ENCODE measurements at places on chromosomes 5 and 9. TPM values are rescaled to one million over a fixed set of nuclear protein-coding genes. Genes with fewer than 3 reads are reported as not detected.

DNA sequence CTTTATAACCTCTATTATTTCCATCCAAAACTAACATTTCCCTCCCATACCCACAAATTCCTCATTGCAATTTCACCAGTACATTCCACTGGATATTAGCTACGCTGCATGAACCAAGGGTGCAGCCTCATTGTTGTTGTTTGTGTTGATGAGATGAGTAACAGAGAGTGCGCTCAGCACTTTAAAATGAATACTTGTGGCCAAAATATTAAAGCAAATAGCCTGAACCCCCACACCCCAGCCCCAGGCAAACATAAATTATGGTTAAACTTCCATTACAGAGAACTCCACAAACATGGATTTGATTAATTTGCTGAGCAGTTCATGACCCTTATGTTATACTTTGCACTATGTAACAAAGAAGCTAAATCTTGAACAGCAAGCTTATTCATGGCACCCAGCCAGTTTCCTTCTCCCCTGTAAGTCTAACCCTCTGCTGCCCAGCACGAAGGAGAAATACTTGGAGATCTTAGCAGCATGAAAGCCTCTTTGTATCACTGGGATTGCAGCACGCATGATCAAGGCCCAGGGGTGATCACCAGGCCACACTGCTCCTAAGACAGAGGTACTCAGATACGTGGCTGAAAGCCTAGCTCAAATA lies 205.0 kb downstream of the DOCK8 start:
- no peak for DNase-seq

- DNase-seq: no peak
Measured at GRCh38 chr5:122121479-122122465, 7.6 kb upstream of the ZNF474 start.

DNA sequence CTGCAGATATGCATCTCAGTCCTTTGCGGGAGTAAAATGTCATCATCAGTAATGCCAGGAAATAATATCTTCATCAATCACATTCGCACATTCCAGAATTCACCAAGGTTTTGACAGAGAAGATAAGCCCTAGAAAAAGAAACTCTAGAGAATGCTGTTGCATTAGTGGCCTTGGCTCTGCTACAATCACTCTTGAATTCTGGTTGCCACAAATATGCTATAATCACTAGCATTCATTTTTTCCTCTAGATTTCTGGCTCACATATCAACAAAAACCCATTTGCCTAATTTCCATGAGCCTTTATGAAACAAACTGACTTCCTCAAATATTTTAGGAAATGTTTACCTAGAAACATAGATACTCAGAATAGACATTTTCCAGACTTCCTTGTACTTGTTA lies 653.4 kb downstream of the ANXA1 start:
- DNase-seq: no peak

WDR38 gene
- total RNA-seq: not detected

IL13 gene
- total RNA-seq: 4.8 TPM

SLC44A1 gene
- total RNA-seq: 10.3 TPM

- no peak for DNase-seq
Measured at GRCh38 chr5:13985731-13986418, 41.4 kb upstream of the DNAH5 start.

DNA sequence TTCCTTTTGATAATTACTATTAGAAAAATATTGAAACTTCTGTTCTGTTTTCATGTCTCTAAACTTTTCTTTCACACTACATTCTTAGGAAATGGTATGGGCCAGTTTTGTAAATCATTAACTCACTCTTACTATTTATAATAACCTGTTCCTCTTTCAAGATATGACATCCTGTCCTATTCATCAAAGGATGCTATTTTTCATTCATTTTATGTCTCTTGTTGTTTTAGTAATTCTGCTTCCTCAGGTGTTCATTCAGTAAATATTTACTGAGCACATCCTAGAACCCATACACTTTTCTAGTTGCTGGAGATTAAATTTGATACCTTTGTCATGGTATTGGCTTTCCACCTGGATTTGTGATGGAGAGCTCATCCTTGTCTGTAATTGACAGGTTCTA lies 58.0 kb downstream of the GDA start:
- DNase-seq: no peak

DNA sequence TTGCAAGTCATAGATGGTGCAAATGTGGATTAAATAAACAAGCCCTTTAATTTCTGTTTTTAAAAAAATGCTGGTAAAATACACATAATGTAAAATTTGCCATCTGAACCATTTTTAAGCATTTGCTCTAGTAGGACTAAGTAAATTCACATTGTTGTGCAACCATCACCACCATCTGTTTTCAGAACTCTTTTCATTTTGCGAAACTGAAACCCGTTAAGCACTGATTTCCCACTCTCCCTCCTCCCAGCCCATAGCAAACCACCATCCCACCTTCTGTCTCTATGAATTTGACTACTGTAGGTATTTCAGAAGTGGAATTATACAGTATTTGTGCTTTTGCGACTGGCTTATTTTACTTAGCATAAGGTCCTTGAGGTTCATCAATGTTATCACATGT lies 103.3 kb upstream of the CNTLN start:
- no peak for DNase-seq

DNA sequence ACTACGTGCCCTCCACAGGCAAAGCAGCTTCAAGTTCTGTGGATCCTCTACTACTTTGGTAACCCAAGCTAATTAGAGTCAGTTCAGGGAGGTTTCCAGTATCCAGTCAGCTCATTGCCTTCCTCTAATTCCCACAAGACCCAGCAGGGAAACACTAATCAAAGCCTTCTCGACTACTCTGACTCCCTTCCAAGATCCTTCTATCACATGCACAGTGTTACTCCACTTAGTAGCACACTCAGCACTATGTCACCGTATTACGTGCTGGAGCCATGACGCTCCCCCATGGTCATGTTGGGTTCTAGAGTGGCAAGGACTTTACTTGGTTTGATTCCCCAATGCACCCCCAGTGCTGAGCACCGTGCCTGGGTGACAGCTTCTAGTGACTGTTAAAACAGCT lies 53.0 kb downstream of the DCP2 start:
- no peak for DNase-seq

GRCh38 chr5:172904312-172904642 lies 54.9 kb upstream of the RPL26L1 start:
- DNase-seq: no peak

SHC3 gene
- not detected for total RNA-seq

All from activated CD8-positive, alpha-beta memory T cell treated with anti-CD3 and anti-CD28 coated beads, Interleukin-2, amount 10 ng/mL, durations not matched to agents 7 days and 5 days (primary cell).